GM20000 (cell line): ENCODE measurements at places on chromosomes 16 and 17.

- DNase-seq = no peak
These were observed 40.1 kb downstream of the MPHOSPH6 start for GRCh38 chr16:82129881-82130280.

DNA sequence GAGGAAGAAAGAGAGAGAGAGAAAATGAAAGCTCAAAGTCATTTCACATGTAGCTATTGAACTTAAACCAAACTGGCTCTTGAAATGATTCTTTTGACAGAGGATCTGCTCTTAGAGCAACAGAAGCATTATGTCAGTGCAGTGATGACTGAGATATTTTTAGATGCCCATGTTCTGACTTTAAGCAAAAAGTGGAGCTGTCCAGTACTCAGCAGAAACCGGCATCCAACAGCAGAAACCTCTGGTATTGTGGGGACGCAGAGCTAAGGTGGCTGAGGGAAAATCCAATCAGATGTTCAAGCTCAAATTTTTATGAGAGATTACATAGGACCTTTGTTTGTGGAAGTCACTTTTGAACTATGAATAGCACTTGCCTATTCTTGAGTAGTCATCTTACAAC, 69.8 kb upstream of the ANKFN1 start:
- DNase-seq = no peak

GRCh38 chr17:1434150-1434549, 21.9 kb downstream of the CRK start:
- DNase-seq = no peak

- DNase-seq = no peak
These were observed 145.6 kb upstream of the HS3ST2 start for GRCh38 chr16:22668318-22668717.

- DNase-seq = no peak
These were observed 278.6 kb downstream of the CBLN1 start for GRCh38 chr16:49003022-49003421.

GRCh38 chr17:41284043-41284442, 8.5 kb downstream of the KRTAP9-7 start:
- peak; percentile 0 for DNase-seq

GRCh38 chr16:70391881-70392481, 45.3 kb downstream of the DDX19A start:
- DNase-seq = no peak
